Smooth muscle cell of the brain vasculature (primary cell): ENCODE measurements at places on chromosomes 6 and 20.

GRCh38 chr6:36493319-36493718 is 50.5 kb downstream of the KCTD20 start:
- DNase-seq: no peak

GRCh38 chr20:8055096-8055495 is 35.5 kb upstream of the TMX4 start:
- DNase-seq: no peak

DNA sequence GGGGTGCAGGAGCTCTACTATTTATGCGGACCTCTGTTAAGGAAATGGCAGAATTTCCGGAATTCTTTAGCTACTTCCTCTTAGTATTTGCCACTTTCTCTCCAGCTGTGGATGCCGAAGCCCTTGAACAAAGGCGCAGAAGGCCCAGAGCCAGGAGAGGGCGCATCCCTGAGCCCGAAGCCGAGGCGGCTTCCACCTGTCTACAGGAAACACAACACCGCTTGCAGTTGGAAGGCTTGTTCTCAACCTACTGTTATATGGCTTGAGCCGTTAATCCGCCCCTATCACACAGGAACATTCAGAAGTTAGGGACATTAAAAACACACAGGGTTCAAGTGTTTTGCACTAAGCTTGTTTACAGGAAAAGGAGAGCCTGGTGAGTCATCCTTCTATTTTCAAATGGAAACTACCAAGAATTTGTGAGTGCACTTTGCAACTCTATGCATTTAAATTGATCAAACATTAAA is 417.1 kb downstream of the BCKDHB start:
- no peak for DNase-seq

GRCh38 chr6:130675072-130675471 is 152.1 kb upstream of the SMLR1 start:
- no peak for DNase-seq

GRCh38 chr6:1597924-1598323 is 11.8 kb upstream of the FOXC1 start:
- no peak for DNase-seq

DNA sequence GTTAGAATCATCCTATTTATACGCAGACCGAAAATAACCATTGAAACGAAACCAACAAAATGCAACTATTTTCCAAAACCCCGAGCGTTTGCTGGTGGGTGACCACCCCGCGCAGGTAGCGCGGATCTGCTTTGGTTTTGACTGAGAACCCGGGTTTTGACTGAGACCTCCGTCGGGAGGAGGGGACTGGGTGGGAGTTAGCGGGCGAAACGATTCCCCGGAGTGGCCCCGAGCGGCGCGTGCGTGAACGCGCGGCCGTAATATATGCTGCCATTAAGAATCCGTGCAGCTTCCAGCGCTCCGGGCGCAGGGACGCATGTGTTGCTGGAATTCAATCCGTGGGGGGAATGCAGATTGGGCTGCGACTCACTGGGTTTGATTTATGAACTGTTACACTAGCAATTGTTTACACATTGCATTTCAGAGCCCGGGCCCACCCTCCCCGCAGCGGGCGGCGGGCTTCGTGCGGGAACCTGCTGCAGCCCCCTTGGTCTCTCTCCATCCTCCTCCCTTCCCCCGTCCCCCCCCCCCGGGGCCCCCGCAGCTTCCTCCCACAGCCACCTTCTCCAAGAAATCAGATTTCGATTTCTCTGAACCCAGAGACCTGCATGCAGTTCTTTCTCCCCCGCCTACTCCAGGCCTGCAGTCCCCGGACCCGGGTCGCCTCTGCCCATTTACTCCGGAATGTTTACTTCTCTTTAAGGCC is 9.9 kb downstream of the NRN1 start:
- no peak for DNase-seq
